Gastroesophageal sphincter (tissue), 4 donors: ENCODE measurements at places on chromosomes 1 and 21.

DNA sequence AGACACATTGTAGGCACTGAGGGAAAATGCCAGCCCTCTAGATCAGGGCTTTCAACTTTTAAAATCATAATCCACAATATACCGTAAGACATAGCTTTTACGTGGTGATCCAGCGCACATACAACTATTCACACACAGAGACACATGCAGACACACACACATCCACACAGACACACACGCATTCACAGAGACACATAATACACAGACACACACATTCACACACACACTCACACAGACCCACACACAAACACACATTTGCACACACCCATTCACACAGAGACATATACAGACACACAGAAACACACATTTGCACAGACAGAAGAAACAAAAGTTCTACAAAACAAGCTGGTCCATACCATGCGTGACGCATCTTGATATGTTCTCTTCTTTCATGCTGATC, 244.5 kb downstream of the RHOU start:
- no peak for ATAC-seq

DNA sequence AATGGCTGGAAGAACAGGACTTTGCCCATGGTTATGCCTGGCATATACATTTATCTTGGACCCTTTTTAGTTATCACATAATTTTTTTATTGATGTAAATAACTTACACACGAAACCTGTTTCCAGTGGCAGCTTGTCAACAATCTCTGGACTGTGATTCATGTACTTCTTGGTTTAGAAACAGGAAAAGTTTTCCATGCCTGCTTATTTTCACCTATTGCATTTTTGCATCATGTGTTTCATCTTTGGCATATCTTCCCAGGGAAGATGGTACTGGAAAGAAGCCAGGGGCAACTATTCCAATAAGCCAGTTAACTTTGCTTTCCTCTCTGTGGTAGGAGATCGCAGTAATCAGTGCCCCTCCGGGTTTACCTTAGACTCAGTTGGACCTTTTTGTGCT, 210.3 kb downstream of the TPR start:
- no peak for ATAC-seq

DNA sequence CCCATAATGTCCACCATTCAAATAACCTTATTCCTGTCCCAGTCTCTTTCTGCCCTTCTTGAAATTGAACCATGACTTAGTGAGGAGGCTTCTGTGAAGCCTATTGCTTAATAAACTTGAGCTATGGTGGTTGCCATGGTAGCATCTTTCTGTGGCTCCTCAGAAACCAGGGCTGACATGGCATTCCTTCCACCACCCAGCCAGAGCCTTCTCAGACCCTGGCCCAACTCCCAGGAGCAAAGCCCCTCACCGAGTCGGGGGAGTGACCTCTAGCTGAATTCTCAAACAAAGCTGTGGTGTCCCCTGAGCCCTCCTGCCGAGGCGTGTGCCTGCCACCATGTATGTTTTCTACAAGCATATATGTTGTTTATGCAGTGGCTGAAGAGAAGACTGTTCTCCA, 259.1 kb downstream of the CACNA1E start:
- ATAC-seq, result no peak

GRCh38 chr1:18725231-18725895, 94.7 kb downstream of the PAX7 start:
- ATAC-seq, result no peak

DNA sequence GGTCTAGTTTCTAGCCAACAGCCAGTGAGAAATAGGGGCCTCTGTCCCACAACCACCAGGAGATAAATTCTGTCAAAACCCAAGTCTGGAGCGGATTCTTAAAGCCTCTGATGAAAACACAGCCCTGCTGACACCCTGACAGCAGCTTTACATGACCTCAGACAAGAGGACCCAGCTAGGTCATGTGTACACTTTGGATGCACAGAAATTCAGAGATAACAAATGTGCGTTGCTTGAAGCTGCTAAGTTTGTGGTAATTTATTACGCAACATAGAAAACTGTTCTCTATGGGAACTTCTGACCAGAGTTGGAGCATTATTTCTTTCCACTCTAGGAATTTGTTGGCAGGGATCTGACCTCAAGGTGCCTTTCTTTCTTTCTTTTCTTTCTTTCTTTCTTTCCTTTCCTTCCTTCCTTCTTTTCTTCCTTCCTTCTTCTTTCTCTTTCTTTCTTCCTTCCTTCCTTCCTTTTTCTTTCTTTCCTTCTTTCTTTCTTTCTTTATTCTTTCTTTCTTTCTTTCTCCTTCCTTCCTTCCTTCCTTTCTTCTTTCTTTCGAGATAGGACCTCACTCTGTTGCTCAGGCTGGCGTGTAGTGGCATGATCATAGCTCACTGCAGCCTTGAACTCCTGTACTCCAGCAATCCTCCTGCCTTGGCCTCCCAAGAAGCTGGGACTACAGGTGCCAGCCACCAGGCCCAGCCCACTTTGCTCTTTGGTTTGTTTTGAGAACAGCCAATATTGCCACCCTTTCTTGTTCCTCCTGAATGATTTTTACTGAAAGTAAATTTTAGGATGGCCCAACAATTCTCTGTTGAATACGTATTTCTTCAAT, 14.9 kb upstream of the HMGCS2 start:
- ATAC-seq, result no peak

DNA sequence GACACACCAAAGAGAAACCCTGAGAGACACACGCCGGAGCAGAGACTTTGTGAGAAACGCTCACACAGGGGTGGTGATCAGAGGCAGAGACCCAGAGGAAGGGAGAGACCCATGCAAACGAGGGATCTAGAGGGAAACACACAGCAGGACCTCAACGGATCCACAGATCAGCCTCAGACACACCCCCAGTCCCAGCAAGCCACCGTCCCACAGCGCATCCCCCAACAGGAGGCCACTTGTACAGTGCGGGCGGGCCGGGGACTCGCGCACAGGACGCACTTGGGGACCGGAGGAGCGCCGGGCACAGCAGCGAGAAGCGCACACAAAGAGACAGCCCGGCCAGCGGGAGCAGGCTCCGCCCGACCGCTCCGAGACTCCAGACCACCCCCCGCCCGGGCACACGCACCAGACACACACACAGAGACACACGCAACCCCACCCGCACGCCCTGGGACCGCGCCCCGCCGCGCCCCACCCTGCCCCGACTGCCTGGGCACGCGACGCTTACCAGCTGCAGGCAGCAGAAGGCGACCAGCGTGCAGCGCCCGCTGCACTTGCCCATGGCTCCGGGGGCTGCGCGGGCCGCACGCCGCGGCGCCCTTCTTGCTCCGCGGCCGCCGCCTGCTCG, 587 bp downstream of the NKAIN1 start:
- ATAC-seq, result peak; percentile 28

- no peak for ATAC-seq
Measured at GRCh38 chr21:17397703-17398102, 115.1 kb upstream of the CXADR start.

GRCh38 chr1:36400514-36400824, 2.8 kb upstream of the LSM10 start:
- no peak for ATAC-seq

DNA sequence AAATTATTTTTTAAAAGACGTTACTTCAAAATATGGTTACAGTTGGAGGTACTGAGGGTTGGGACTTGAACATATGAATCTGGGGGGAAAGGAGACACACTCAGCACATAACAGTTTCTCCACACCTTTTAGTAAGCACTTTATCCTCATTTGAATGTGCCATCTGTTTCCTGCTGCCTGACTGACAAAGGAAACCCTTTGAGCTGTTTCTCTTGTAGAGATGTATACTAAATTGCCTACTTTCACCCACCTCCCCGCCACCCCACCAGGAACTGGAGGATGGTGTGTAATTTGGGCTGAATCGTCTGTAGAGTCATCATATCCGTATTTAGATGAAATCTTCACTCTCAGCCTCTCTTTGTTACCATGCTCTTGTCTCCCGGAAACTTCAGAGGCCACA, 108.1 kb downstream of the KAZN start:
- no peak for ATAC-seq

DNA sequence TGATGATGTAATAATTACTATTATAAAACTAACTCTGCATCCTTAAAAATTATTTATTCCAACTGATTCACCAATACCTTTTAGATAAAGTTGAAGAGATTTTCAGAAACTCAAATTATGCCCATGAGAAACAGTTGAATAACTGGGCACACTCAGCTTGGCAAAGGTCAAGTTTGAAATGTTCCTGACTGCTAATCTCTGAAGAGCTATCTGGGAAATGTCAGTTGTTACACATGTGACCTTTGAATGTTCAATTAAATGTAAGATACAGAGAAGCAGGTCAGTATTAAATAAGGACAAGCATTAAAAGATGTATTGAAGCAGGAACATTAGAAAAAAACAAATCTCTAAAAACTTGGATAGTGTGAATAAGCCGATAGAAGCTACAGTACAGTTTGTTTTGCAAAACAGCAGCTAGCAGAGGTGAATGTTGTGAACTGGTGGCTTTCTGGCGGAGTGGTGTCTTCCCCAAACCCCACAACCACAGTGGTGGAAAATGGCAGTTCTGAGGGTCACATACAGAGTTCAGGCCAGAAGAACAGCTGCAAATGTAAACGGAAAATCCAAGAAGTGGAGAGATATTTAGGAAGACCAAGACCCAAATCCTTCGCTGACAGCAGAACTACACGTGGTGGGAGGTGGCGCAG, 61.9 kb upstream of the SLC5A9 start:
- no peak for ATAC-seq

GRCh38 chr1:173005196-173005864, 45.4 kb downstream of the TNFSF18 start:
- no peak for ATAC-seq

DNA sequence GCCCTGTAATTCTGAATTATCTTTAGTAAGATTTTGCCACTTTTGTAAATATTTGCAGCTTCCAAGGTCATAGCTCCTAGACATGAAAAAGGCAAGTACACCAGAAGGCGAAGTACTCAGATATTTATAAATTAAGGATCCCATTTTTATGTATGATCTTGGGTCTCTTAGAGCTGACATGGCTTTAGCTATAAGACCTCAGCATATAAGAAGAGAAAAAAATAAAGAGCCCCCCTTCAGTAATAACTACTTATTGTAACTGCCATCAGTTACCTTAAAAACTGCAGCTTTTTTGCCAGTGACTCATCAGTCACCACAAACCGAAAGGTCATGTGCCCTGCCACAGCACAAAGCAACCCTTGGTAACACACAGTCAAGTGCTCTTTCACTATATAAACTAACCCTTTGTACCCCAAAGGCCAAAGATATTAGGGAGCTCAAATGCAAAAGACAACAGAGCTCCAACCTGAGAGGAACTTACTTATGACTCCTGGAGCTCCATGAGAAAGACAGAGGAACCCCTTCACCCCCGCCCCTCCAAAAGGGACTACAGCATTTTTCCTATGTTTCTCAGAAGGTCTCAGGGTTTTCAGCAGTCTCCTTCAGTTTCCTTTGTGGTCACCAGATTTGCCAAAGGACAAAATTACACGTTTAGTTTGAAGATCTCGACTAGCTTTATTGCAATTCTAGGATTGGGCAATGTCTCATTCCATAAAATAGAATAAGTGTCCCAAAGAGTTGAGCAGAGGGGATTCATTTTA, 219.8 kb upstream of the DUSP10 start:
- ATAC-seq, result no peak

GRCh38 chr1:208216806-208217205, 27.4 kb downstream of the PLXNA2 start:
- no peak for ATAC-seq

DNA sequence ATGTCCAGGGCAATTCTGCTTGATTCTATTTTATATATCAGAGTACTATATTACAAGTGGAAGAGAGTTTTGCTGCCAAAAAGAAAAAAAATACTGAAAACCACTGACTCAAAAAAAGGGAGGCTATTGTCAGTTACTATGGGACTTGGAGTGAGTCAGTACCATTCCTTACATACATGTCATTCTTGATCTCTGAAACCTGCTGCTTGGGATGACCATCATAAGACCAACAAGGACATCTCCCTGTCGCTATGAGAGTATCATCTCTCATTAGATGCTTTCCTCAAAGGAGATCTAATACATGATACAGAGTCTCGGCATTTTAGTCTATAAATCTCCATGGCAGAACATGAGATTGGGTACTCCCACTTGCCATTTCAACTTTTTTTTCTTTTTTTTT, 11.8 kb upstream of the INPP5B start:
- ATAC-seq, result no peak

DNA sequence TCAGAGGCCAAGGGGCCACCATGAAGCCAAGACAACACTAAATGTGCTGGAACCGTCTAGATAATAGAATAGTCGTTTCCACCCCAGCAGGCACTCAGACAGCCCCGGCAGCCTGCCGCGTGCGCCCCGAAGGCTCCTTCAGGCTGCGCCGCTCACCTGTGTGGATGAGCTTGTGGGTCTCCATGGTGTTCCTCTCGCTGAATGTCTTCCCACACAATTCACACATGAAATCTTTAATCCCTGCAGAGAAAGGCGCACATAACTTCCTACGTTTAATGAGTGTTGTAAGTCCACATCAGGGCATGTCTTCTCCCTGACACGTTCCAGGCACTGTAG, 43.7 kb upstream of the RIPK4 start:
- ATAC-seq, result no peak

DNA sequence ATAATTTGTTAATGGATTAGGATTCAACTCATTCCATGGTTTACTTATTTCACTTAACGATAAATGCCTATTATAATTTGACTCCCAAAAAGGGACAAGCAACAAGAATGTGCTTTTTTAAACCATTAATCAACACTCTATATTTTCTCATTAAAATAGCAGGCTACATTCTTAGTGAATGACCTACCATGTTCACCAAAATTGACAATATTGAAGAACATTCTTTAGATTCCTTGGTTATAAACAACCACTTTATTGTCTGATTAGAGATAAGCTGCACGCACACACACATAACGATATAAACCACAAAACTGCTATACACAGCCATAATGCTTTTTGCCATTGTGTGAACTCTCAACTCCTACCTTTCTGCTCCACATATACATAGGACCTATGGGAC, 75.4 kb upstream of the LRRC7 start:
- ATAC-seq, result no peak

- no peak for ATAC-seq
Measured at GRCh38 chr1:79082233-79082632, 75.7 kb upstream of the ADGRL4 start.

- ATAC-seq, result no peak
Measured at GRCh38 chr21:44916965-44917364, 3.7 kb downstream of the ITGB2 start.

- no peak for ATAC-seq
Measured at GRCh38 chr1:63951059-63951946, 177.5 kb downstream of the ROR1 start.

DNA sequence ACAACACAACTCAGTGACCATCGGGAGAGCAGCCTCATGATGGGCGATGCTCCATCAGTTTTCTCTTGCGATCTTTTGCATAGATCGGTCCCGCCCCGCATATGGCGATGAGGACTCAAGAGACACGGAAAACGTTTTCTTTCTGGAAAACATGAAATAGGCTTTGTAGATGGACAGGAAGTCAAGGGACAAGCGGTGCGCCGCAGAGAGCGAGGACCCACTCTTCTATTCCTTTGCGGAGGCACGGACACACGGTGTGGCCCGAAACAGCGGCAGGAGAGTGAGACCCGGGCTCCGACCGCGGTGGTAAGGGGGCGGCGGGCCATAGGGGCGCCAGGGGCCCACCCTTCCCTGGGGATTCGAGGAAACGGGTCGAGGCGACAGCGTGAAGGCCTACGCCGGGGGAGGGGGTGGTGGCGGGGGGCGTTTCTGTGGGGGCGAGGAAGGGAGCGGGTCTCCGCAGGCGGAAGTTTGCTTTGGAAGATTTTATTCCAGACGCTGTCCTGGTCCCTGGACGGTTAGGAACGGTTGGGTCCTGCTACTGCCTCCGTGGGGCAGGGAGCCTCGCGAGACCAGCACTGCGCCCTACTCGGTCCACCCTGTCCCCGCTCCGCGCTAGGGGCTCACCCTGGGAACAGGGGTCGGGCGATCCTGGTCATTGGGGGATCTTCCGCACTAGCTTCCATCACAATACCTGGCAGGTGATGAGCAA, 796 bp upstream of the TDRKH start:
- ATAC-seq, result no peak
